ENCODE measurements at places on chromosomes 7 and 10.

DNA sequence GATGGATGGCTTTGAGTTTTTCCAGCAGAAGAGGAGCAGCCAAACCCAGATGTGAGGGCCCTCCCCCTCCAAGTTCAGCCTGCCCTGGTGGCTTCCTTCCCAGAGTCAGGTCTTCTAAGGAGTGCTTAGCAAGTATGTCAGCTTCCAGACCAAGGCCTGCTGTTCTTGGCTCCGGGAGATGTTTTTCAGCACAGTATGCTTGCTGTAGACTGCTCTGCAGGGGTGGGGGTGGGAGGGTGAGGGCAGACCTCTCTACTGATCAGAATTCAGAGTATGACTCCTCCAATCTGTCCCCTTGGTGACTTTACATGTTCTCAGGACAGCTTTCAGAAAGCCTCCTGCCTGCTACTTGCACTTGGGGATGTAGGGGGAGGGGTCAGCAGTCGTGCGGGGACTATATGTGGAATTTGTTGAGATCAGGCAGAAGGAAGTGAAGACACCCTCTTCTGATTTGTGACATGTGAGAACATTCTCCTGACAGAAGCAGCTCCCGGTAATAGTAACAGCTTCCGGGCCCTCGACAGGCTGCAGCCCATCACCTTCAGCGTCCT lies 516.4 kb upstream of the ZMIZ1 start:
- DNase-seq = no peak

GRCh38 chr7:151808400-151809145 lies 68.3 kb downstream of the PRKAG2 start:
- DNase-seq = no peak

DNA sequence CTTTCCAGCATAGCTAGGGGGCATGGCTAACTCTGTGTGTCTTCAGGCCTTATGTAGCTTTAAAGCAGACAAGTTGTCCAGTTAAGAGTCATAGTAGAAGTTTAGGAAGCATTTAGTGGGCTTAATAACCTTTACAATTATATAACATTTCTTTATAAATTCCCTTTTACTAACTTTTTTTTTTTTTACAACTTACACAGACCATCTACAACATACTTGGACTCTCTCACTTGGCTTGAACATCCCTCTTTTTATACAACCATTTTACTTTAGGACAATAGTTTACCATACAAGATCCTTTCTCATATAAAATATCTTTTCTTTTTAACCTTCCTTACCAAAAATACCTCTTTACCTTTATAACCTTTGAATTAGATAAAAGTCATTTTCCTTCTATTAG lies 26.3 kb downstream of the SP4 start:
- DNase-seq = no peak

GRCh38 chr10:62831346-62831745 lies 15.2 kb upstream of the EGR2 start:
- no peak for DNase-seq

DNA sequence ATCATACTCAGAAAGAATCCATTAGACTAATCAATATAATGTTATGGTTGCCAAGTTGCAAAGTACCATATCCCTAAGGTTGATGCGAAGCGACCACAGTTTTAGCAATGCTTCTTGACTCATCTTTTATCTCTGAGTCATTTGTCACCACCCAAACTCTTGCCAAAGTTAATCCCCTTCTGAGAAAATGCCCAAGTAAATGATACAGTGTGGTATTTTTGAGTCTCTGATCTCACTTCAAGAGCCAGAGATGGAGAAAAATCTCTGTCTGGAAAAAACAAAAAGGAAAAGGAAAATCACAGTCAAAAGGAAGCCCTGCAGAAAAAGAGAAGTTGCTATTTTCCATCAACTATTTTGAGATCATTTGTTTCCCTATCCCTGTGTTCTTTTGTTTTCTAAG lies 26.7 kb upstream of the OTUD1 start:
- no peak for DNase-seq

DNA sequence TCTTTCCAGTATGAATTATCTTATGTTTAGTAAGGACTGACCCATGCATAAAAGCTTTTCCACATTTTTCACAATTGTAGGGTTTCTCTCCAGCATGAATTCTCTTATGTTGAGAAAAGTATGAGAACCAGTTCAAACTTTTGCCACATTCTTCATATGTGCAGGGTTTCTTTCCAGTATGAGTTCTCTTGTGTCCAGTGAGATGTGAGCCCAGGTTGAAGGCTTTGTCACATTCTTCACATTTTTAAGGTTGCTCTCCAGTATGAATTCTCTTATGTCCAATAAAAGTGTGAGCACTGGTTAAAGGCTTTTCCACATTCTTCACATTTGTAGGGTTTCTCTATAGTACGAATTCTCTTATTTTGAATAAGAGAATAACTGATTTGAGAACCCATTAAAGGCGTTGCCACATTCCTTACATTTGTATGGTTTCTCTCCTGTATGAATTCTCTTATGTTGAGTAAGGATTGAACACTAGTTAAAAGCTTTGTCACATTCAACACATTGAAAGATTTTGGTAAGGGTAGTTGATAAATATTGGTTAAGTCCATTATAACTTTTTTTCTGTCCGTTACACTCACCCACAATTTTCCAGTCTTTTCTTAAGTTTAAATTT lies 911.0 kb upstream of the ZNF722 start:
- no peak for DNase-seq

GRCh38 chr10:132476146-132477065 lies 61.2 kb upstream of the INPP5A start:
- DNase-seq = no peak

- no peak for DNase-seq
Measured at GRCh38 chr10:34241226-34242000, 573.7 kb downstream of the PARD3 start.

GRCh38 chr10:83222832-83223742 lies 916.2 kb upstream of the GHITM start:
- DNase-seq = no peak

DNA sequence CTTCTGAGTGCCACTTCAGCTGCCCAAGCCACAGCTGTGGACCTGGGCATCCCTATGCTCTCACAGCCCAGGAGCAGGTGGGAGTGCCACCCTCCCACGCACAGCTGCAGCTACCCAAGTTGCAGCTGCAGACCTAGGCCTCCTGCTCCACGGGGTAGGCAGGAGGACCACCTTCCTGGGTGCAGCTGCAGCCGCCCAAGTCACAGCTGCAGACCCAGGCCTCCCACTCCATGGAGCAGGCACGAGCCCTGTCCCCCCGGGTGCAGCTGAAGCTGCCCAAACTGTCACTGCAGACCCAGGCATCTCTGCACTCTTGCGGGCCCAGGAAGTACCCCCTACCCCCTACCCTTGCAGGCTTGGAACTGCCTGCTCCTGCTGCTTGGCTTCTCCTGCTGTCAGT lies 260.2 kb downstream of the XPNPEP1 start:
- no peak for DNase-seq

DNA sequence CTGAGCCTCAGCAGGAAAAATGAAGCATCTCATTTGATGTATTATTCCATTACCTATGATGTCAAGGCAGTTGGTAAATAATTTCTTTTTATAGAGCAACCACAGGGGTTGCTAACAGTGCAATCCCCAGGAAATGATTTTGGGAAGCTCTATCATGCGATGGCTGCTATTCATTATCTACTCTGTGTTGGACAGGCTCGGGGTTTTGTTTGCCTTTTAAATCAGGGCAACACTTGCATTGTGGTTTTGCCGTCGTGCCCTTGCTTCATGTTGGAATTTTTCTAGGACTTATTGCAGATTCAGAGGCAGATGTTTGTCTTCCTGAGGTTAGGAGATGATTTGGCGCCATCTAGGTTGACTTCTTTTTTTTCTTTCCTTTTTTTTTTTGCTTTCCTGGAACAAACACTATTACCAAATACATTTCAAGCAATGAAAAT lies 128.4 kb downstream of the BICC1 start:
- DNase-seq = no peak

DNA sequence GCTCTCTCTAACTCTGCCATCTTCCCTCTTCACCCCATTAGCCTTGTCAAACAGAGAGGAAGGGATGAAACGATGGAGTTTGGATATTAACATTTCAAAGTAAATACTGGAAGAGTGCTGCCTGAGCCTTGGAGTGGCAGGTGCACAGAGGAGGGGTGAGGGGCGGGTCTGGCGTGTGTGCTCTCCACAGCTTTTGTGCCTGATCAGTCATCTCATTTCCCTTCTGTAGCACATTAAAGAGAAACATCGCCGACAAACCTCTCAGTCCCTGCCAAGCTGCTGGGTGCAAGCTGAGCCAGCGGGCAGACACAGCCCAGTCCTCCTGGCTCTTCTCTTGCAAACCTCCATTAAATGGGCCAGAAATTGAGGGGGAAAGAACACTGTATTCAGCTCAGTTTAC lies 76.2 kb downstream of the SLIT1 start:
- no peak for DNase-seq

DNA sequence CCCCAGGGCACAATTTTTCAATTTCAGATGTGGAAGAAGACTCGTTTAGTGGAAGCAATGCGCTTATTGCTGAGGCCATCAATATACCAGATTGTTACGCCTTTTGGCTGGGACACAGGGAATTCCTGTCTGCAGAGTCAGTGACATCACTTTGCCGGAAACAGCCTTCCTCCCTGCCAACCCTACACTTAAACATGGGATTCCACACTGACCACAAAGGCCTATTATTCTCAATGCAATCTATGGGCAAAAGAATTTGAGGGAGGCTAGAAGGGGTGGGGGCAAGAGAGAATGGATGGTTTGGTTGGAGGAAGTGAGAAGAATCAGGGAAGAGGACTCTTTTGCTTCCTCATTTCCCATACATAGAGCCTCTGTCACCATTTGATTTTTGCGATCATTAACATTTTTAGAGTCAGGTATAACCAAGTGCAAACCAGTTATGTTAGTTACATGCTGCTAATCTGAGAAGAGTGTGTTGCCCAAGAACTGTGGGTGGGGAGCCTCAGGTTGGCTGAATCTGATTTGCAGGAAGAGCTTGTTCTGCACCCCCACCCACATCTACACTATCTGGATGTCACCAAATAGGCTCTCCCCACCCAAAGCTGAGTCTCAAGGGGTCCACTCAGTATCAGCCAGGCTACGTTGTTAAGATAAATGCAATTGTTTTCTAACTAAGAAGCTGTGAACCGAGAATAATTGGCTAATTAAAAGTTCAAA lies 58.2 kb downstream of the ENTPD1 start:
- peak; percentile 61 for DNase-seq

- DNase-seq = no peak
Measured at GRCh38 chr10:90204956-90205314, 503.5 kb downstream of the KIF20B start.

DNA sequence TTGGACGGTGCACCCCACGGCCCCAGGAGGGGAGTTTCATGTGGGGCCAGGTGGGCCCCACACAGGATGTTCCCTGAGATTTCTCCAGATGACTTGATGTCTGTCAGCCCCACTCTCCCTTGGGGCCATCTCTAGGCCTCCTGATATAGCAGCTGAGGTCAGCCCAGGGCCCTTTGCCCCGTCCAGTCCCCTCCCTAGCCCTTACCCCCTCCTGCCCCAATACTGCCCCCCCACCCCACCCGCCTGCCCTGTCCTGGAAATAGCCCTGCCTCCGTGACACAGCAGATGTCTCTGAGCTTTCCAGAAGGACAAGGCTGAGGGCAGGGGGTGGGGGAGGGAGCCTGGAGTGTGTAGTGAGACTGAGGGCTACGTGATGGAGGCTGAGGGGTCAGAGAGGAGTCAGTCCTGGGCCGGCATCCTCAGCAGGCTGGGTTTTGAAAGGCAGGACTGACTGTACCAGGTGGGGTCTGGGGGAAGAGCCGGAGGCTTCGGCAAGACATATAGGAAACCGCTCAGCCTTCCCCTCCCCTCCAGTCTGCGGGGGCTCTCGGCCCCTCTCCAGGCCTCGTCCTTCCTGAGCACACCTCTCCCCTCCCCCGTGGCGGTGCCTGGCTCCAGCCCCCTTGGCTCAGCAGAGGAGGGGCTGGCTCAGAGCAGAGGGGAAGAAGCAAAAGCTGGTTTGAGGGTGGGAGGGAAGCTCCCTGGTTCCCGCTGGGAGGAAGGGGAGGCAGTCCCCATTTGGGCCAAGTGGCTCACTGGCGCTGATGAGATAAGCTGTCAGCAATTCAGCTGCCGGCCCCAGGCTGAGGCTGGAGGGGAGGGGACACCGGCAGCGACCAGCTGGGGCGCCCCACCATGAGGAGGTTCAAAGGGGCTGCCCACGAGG lies 2.0 kb downstream of the FLNC start:
- DNase-seq = no peak

DNA sequence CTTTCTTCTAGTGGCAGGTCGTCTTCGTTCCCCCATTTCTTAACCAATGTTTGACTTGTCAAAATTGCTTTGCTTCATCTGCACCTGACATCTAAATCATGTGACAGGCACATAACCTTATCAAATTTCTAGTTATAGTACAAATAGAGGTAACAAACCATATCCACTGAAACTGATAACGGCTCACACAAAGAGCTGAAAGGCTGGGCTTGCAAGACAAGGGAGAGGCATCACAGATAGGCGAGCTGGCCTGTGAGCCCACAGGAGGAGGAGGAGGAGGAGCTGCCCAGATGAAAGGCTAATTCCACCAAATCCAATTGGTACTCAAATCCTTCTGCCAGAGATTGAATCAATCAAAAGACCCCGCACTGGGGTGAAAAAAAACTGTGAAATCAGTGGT lies 80.2 kb upstream of the NEBL start:
- DNase-seq = no peak

DNA sequence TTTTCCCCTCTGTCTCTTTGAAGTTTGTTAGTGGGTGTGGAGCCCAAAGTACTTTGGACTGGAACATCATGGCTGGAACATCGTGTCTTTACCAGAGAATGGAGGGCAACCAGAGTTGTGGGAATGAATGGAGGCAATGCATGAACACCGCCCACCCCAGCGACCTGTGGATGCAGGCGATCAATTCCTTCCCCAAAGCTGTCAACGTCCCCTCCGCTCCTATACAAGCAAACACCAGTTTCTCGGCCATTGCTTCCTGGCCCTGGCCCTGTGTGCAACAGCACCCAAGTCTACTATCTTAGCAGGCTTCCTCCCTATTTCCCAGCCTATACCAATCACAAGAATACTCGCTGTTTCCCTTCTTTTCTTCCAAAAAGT lies 62.6 kb downstream of the CARD11 start:
- no peak for DNase-seq

GRCh38 chr10:11685787-11686218 lies 56.4 kb upstream of the ECHDC3 start:
- no peak for DNase-seq

GRCh38 chr10:69088801-69089501 lies 1.0 kb downstream of the SRGN start:
- no peak for DNase-seq

DNA sequence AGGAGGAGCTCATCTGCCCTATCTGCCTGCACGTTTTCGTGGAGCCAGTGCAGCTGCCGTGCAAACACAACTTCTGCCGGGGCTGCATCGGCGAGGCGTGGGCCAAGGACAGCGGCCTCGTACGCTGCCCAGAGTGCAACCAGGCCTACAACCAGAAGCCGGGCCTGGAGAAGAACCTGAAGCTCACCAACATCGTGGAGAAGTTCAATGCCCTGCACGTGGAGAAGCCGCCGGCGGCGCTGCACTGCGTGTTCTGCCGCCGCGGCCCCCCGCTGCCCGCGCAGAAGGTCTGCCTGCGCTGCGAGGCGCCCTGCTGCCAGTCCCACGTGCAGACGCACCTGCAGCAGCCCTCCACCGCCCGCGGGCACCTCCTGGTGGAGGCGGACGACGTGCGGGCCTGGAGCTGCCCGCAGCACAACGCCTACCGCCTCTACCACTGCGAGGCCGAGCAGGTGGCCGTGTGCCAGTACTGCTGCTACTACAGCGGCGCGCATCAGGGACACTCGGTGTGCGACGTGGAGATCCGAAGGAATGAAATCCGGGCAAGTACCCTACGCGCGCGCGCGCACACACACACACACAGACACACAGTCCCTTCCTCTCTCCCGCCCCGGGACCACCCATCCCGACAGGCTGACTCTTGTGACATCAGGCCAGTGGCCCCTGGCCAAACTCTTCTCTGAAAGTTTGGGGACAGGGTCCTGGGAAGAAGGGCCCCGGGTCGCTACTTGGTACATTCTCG lies 538 bp downstream of the TRIM8 start:
- no peak for DNase-seq
